CD4-positive, alpha-beta T cell treated with Interferon gamma for 1 hour (primary cell): ENCODE measurements at places on chromosomes 2 and 18.

- DNase-seq: peak; percentile 70
Observed at GRCh38 chr2:20642055-20642971, 8.6 kb downstream of the HS1BP3 start.

DNA sequence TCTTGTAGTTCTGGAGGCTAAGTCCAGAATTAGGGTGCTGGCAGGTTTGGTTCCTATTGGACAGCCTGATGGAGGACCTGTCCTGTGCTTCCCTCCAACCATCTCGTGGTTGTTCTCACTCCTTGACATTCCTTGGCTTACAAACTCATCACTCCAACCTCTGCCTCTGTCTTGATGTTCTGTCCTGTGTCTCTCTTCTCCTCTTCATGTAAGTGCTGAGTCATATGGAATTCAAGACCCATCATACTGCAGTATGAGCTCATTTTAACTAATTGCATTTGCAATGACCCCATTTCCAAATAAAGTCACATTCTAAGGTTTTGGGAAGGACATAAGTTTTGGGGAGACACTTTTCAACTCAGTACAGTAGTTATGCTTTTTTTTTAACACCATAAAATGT, 374.7 kb downstream of the TRIB2 start:
- no peak for DNase-seq

DNA sequence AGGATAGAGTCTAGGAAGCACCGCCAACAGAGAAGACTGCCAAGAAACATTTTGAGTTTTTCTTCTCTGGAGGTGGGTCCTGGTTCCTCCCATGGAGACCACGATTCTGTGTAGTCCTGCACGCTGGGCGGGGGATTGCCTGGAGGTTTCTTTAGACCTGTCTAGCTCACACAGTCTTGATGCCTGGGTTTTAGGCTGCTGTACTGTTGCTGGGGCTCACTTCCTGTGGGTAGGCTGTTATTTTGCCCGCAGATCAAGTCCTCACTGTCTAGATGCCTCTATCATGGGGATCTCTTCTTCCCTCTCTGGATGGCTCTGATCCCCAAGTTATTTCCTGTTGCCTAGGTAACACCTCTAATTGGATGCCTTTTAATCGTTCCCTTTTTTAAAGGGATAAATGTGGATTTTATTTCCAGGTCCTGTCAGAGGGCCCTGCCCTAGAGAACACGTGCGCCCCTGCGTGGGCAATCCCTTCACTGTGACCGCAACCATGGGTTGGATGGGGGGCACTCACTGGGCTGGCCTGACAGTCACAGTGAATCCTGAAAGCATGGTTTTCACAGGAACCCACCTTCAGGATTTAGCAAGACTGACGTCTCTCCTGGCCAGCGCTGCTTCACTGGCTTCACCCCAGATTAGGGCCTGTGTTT, 115.7 kb downstream of the MSH2 start:
- no peak for DNase-seq

- no peak for DNase-seq
Observed at GRCh38 chr2:143345887-143346787, 216.9 kb downstream of the ARHGAP15 start.

GRCh38 chr2:48532824-48533223, 2.9 kb downstream of the STON1 start:
- DNase-seq: no peak

- DNase-seq: no peak
Observed at GRCh38 chr2:218517434-218518206, 50.5 kb downstream of the USP37 start.

DNA sequence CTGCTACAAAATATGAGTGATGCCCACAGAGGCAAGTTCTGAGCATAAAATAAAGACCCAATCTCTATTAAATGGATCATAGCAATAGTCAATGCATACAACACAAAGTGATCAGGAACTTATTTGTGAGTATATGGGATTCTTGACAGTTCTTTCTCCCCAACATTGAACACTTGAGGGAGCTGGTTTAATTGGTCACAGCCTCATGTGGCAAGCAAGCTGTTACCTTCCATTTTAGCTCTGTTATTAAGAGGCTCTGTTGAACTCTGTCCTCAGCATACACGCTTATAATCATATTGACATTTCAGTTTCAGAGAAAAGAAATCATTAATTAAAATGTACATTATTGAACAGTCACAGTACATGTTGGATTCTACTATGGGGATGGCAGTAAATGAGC, 37.6 kb upstream of the PAX3 start:
- DNase-seq: no peak

- DNase-seq: no peak
Observed at GRCh38 chr2:131153529-131153928, 48.4 kb downstream of the PLEKHB2 start.

DNA sequence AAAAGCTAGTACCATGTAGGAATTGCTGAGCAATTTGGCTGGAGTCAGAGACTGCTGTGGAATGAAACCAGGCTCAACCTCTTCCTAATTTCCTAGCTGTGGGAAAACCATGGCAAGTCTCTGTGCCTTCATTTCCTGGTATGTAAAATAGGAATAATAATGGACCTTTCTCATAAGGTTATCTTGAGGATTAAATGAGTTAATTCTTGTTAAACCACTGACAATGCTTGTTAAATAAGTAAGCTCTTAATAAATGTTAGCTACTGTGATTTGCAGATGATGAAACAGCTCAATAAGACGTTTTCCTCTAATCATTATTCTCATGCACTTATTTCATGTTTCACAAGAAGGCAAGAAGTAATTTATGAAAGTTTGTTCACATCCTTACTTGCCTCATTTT, 346.7 kb downstream of the RND3 start:
- no peak for DNase-seq

GRCh38 chr2:76668279-76668678, 853.9 kb downstream of the LRRTM4 start:
- DNase-seq: no peak

GRCh38 chr2:226772389-226773179, 27.0 kb downstream of the IRS1 start:
- DNase-seq: no peak

- DNase-seq: no peak
Observed at GRCh38 chr2:141767051-141767450, 363.8 kb downstream of the LRP1B start.

GRCh38 chr2:182836451-182836850, 30.0 kb downstream of the FRZB start:
- no peak for DNase-seq

DNA sequence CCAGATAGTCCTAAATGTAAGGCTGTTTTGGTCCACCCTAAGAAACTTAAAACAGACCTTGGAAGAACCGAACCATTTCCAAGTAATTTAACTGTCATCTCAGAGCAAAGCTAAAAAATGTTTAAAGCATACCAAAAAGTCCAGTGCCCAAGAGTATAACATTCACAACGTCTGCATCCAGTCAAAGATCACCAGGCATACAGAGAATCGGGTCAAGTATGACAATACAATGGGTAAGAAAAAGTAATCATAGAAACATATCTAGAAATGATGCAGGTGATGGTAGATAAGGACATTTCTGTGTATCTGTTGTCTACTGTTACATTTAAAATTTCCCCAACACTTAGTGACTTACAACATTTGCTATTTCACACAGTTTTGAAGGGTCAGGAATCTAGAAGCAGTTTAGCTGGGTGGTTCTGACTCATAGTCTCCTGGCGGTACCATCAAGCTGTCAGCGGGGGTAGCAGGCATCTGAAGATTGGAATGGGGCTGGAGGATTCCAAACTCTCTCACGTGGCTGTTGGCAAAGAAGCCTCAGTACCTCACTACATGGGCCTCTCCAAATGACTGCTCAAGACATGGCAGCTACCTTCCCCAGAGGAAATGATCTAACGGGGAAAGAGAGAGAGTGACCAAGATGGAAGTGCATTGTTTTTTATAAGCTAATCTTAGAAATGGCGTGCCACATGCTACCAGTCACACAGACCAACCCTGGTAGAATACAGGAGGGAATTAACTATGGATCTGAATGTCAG, 36.6 kb upstream of the DYNC2LI1 start:
- no peak for DNase-seq

DNA sequence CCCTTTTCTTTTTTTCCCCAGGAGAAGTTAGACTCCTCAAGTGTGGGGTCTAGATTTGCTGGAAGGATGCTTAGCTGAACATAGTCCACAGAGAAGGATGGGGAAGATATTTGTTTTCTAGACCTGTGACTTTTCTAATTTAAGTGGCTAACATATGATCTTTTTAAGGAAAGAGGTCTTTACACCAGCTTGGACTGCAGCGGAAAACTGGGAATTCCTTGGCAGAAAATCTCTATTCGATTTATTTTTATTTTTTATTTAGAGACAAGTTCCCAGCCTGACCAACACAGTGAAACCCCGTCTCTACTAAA, 148.4 kb downstream of the MYCN start:
- no peak for DNase-seq

- no peak for DNase-seq
Observed at GRCh38 chr18:26471027-26471426, 77.3 kb downstream of the KCTD1 start.

DNA sequence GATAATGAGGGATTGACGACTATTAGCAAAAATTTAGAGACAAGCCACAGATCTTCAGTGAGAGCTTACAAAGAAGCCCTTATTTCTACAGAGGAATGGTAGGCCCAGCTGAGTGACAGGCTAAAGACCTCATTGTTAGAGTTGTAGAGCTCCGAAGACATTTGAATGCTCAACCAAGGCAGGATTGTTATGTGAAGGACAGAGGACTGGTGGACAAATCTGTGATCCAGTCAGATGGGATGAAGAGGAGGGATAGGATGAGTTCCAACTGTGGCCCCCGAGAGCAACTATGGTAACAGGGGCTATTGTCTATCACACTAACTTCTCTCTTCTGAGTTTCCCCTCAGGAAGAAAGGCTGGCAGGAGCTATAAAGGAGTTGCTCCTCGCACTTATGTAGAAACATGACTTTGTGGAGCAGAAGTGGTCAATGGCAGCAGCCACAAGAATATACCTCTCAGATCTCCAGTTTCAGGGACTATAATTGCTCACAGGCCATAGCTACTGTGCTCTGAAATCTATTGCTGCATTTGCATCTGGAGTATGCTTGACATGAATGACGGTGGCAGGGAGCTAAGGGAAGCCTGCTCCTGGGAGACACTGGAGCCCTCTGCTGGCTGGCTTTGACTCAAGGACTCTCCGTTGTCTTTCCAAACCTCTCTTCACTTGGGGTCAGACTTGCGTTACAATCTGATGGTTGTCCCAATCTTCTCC, 50.3 kb upstream of the GREB1L start:
- DNase-seq: no peak

DNA sequence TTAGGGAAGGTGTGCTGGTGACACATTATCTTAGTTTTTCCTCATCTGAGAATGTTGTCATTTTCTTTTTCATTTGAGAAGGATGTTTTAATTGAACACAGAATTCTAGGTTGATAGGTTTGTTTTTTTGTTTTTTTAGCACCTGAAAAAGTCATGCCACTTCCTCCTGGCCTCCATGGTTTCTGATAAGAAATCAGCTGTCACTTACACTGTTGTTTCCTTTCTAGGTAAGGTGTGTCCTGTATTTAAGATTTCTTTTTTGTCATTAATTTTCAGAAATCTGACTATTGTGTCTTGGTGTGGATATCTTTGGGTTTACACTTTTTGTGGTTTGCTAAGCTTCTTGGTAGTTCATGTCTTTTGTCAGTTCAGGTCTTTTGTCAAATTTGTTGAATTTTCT, 99.3 kb downstream of the ROCK1 start:
- DNase-seq: no peak

DNA sequence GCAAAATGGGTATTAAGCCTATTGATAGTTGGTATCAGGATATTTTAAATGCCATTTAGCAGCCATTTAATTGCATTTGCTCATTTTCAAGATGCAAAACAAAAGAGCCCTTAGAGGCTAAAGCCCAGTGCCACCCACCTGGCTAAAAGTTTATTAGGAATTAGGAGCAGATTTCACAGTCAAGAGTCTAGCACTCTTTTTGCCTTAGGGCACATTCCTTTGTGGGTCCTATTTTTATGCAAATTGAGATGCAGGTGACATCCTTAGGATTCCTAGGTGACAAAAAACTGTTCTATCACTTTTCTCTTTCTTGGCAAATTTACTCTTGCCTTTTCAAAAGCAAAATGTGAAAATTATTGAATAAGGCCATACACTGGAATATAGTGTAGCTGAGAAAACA, 42.0 kb downstream of the CTNNA2 start:
- no peak for DNase-seq

DNA sequence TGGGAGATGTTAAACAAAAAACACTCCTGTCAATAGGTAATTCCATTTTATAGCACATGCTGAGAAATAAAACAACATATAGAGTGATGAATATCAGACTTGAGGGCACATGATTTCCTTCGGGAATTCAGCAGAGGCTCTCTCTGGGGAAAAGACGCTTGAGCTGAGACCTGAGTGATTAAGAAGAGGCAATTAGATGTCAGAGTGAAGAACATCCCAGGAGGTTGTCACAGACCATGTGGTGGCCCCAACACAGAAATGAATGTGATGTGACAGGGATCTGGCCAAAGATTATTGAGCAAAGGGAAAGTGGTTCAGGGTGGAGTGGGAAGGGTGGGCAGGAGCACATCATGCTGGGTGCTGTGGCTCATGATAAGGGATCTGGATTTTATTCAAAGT, 254.7 kb downstream of the RAD51AP2 start:
- no peak for DNase-seq

- DNase-seq: peak; percentile 47
Observed at GRCh38 chr2:127176371-127177311, 43.5 kb downstream of the CYP27C1 start.

- no peak for DNase-seq
Observed at GRCh38 chr2:37164757-37165156, 8.0 kb upstream of the EIF2AK2 start.

- DNase-seq: no peak
Observed at GRCh38 chr2:191481305-191482070, 196.4 kb upstream of the NABP1 start.

DNA sequence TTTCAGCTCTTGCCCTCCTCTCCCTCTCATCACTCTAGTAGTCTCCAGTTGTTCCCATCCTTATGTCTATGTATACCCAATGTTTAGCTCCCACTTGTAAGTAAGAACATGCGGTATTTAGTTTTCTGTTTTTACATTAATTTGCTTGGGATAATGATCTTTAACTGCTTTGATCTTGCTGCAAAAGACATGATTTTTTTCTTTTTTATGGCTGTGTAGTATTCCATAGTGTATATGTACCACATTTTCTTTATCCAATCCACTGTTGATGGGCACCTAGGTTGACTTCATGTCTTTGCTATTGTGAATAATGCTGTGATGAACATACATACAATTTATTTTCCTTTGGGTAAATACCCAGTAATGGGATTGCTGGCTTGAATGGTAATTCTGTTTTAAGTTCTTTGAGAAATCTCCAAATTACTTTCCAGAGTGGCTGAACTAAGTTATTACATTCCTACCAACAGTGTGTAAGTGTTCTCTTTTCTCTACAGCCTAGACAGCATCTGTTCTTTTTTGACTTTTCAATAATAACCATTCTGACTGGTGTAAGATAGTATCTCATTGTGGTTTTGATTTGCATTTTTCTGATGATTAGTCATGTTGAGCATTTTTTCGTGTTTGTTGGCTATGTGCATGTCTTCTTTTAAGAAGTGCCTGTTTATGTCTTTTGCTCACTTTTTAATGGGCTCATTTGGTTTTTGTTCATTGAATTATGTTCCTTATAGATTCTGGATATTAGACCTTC, 179.6 kb upstream of the SLC39A10 start:
- DNase-seq: no peak
